ENCODE measurements at places on chromosomes 12 and 14.

DNA sequence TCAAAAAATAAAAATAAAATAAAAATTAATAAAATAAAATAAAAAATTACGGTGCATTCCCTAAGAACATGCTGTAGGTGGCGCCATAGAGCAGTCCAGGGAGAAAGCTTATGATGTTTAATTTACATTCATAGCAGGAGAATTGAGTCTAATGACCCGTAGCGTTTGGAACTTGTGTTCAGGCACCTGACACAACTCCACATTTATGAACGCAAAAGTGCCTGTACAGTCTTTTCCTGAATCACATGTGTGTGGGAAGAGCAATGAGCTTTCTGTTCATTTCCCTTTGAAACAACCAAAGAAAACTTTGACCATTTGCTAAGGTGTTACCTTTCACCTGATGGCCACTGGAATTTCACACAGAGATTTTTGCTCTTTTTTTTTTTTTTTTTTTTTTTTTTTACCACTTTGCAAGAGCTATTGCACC is 60.6 kb upstream of the KCNA1 start:
- no peak for DNase-seq

GRCh38 chr12:99767809-99768208 is 120.3 kb downstream of the GARIN6 start:
- no peak for DNase-seq

DNA sequence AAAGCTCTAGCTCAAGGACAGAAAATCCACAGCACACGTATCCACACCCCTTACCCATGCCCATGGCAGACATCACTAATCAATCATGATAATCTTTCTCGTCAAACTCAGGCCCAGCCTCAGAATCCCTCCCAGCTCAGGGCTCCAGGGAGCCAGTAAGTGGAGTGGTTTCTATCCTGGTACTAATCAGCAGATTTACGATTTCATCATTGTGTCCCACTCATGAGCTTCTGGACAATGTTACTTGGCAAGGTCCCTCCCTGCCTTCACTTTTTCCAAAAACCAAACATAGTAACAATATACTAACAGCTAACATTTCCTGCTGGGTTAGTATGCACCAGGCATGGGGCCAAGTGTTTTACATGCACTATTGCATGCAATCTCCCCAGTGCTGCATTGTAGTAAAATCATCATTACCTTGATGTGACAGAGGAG is 45.8 kb upstream of the NCOR2 start:
- DNase-seq: no peak

GRCh38 chr14:71541973-71542690 is 390.1 kb upstream of the RGS6 start:
- no peak for DNase-seq

DNA sequence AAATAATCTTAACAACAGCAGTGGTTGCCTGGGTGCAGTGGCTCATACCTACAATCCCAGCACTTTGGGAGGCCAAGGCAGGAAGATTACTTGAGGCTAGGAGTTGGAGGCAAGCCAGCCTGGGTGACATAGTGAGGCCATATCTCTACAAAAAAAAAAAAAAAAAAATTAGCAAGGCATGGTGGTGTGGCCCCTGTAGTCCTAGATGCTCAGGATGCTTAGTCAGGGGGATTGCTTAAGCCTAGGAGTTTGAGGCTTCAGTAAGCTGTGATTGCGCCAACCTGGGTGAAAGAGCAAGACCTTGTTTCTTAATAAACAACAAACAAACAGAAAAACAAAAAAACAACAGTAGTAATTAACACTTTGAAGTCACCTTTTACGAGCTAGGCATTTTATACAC is 642 bp upstream of the ACSM4 start:
- DNase-seq: no peak

- no peak for DNase-seq
Measured at GRCh38 chr12:95997911-95998510, 1.9 kb upstream of the HAL start.

- no peak for DNase-seq
Measured at GRCh38 chr14:35534208-35534872, 376 bp downstream of the INSM2 start.

DNA sequence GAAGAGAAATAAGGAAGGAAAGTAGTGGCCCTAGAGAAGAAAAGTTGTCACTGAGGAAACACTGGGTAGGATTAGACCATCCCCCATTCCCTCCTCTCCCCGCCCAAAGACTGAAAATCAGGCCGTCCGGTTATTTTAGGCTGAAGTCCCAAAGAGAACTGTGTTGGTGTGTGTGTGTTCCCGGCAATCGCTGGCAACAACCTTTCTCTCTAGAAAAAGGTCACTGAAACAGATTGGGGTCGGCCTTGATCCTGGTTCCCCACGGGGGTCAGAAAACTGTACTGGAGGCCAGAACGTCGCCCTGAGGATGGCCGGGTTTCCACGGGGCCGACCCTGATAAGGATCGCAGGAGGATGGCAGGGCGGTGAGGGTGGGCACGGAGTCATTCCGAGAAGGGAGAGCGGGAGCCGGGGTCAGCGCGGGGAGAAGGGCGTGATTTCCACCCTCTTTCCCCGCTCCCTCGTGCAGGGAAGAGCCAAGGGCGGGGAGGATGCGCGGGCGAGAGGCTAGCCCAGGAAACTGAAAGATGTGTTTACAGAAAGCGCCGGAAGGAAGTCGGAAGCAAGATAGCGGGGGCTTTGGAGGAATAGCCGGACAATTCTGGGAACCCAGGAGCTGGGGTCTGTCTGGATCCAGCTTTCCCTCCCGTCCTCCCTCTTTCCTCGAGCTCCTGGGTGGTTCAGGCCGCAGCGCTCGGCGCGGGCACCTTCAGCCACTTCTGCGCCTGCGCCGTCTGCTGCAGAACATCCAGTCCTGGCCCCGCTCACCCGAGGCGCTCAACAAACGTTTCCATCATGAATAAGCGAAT is 25.3 kb upstream of the SPTLC2 start:
- peak; percentile 39 for DNase-seq

- no peak for DNase-seq
Measured at GRCh38 chr12:77833329-77833728, 2.6 kb downstream of the NAV3 start.

- DNase-seq: no peak
Measured at GRCh38 chr14:102095871-102096568, 9.2 kb upstream of the HSP90AA1 start.

DNA sequence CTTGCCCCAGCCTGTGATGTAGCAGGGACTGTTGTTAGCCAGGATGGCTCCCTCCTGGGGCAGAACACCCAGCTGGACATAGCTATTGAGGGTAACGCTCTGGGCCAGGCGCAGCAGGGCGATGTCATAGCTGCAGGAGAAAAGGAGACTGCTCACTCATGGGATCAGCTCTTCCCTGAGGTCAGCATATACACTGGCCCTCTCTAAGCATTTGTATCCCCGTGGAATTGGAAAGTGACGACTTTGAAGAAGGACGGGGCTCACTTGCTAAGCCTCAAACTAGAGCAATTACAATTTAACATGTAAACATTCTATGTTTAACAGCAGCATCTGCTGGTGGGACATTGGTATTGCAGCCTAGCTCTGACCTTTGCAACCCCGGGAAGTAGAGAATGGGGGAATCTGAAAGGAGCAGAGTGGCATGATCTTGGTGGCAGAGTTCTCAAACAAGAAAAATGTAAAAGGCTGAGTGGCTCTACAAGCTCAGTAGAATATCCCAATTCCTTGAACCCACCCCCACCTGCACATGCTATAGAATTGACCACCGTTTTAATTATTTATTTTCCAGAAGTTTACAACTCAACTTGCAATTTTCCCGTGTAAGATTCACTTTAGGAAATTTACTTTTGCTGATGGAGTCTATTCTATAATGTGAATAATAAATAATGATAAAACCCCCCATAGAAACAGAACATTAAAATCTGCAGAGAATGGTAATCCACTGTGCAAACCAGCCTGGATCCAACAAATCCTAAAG is 5.0 kb downstream of the CELA1 start:
- DNase-seq: peak; percentile 21

- no peak for DNase-seq
Measured at GRCh38 chr12:114167431-114167830, 201.3 kb upstream of the RBM19 start.

- DNase-seq: no peak
Measured at GRCh38 chr12:58086006-58086405, 144.6 kb downstream of the ATP23 start.

DNA sequence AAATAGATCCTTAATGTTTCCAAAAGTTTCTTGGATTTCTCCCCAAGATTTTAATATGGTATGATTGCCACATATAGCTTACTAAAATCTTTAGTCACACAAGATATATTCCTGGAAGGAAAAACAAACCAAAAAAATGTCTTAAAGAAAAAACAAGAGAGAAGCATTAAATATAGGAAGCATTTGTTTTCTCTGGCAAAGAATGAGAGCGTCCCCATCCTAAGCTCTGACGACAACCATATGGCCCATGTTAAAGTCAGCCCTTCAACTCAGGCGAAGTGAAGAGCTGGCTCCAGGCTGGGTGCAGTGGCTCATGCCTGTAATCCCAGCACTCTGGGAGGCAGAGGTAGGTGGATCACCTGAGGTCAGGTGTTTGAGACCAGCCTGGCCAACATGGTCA is 35.6 kb downstream of the GCH1 start:
- no peak for DNase-seq

- no peak for DNase-seq
Measured at GRCh38 chr14:54221971-54222370, 174.8 kb upstream of the CDKN3 start.

DNA sequence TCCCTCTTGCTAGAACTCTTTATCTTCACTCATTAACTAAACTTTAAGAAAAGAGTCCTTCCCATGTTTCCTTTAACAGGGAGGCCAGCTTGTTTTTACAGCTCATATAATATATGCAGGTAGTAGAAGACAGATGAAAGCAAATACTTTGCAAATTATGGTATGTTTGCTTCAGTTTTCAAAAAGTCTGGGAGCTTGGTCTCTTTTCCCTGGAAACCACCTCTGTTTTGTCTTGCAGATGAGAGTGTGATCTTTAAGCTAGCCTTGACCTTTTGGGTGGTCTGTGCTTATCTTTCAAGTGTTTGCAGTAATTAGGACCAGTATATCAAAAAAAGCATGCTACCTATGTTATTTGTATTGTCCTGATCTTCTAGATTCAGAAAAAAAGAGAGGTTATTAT is 62.7 kb downstream of the ERC1 start:
- DNase-seq: no peak

- no peak for DNase-seq
Measured at GRCh38 chr14:61140872-61141271, 140.3 kb downstream of the TMEM30B start.

DNA sequence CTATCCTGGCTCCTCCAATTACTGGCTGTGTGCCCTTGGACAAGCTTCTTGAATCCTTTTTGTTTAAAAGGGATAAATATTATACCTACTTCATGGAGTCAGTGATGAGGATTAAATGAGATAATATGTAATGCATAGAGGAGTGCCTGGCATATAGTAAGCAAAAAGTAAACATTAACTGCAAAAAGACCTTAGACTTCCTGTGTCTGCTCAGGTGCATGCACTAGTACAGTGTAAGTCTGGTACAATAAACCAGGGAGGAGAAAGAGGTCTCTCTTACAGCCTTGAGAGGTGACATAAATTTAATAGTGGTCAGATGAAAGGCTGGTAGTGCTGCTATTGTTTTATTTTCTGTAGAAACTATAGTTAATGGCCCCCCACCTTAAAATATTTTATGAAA is 305.2 kb upstream of the MIS18BP1 start:
- DNase-seq: no peak

DNA sequence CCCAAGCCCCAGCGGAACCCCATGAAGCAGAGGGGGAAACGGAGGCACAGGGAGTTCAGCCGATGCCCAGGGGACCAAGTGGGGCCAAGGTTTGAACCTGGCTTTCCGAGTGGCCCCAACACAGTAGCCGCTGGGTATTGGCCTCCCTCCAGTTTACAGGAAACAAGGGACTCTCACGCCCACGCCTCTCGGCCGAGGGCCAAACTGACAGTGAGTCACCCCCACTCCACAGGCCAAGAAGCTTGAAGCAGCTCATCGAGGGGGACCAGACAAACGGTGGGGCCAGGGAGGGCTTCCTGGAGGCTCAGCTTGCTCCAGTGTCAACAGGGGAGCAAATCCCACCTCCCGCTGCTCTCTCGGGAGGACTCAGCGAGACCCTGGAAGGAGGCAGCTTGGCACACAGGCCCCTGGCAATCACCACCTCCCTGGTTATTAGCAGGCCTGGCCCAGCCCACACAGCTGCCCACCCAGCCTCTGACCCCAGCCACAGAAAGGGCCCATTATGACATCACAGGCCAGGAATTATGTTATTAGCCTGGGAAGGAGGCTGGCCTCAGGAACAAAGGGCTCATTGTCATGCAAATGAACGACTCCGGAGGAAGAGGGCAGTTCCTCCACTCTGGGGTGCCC is 54.6 kb downstream of the NCOR2 start:
- no peak for DNase-seq

GRCh38 chr14:54355698-54356097 is 41.1 kb upstream of the CDKN3 start:
- no peak for DNase-seq

- no peak for DNase-seq
Measured at GRCh38 chr12:117774941-117775775, 193.6 kb downstream of the KSR2 start.

DNA sequence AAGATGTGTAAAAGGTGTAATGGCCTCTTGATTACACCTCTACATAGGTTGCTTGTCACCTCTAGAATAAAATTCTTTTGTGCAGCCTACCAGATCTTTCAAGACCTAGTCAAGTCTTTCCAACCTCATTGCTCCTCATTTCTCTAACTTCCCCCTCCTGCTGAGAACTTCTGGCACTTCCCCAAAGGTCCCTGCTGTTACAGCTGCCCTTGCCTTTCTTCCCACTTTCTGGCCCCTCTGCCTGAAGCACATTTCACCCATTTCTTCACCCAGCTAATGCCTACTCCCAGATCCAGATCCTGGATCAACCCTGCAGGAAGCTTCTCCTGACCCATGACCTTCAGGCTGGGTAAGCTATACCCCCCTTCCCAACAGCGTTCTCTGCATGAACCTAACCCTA is 1.5 kb downstream of the TSHR start:
- DNase-seq: no peak

DNA sequence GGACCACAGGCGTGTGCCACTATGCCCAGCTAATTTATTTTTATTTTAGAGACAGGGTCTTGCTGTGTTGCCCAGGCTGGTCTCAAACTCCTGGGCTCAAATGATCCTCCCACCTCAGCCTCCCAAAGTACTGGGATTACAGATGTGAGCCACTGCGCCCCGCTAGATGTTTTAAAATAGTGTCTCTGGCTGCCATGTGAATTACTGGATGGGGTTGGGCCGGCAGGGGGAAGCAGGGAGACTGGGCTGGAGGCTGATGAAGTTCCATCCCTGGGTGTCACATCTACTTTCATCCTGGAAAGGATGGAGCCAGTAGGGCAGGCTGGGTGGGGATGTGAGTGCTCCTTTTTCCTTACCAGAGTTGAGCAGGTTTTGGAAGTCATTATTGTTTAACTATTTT is 46.1 kb downstream of the DNAH10 start:
- no peak for DNase-seq

GRCh38 chr12:102539651-102540553 is 59.5 kb upstream of the IGF1 start:
- no peak for DNase-seq

GRCh38 chr14:101928415-101928841 is 35.9 kb upstream of the DYNC1H1 start:
- DNase-seq: no peak

- DNase-seq: no peak
Measured at GRCh38 chr12:3078086-3078820, 1.1 kb downstream of the TSPAN9 start.

Data from stimulated activated CD8-positive, alpha-beta memory T cell treated with anti-CD3 and anti-CD28 coated beads, Interleukin-15, amount 100 ng/mL, for 24 hours (primary cell).